ENCODE measurements at places on chromosomes 2 and 18. TPM values are rescaled to one million over a fixed set of nuclear protein-coding genes. Genes with fewer than 3 reads are reported as not detected.

The OLA1 gene
- 59.5 TPM for polyA plus RNA-seq

The COLEC12 gene
- polyA plus RNA-seq, result not detected

The C2orf80 gene
- polyA plus RNA-seq, result not detected

The HAAO gene
- 5.3 TPM for polyA plus RNA-seq

The PSTPIP2 gene
- 0.73 TPM for polyA plus RNA-seq

The RBFA gene
- 17.9 TPM for polyA plus RNA-seq

The DCDC2C gene
- not detected for polyA plus RNA-seq

The DUSP19 gene
- polyA plus RNA-seq, result 0.23 TPM

The CDH20 gene
- 0.20 TPM for polyA plus RNA-seq

The NRP2 gene
- polyA plus RNA-seq, result 3.1 TPM

The KCNJ3 gene
- polyA plus RNA-seq, result not detected

The EMILIN1 gene
- 1.1 TPM for polyA plus RNA-seq

The SRD5A2 gene
- polyA plus RNA-seq, result not detected

The TNS1 gene
- polyA plus RNA-seq, result not detected

The DSG1 gene
- polyA plus RNA-seq, result not detected

The C2orf72 gene
- polyA plus RNA-seq, result not detected

The VIT gene
- not detected for polyA plus RNA-seq

The PDE11A gene
- polyA plus RNA-seq, result not detected

The CNPPD1 gene
- 117 TPM for polyA plus RNA-seq

The SETBP1 gene
- 11.6 TPM for polyA plus RNA-seq

The METAP1D gene
- 4.8 TPM for polyA plus RNA-seq

The XDH gene
- not detected for polyA plus RNA-seq

The USP34 gene
- polyA plus RNA-seq, result 16.1 TPM

The SIX3 gene
- polyA plus RNA-seq, result not detected

The GAL3ST2 gene
- polyA plus RNA-seq, result not detected

The CDH7 gene
- not detected for polyA plus RNA-seq

The MEP1B gene
- not detected for polyA plus RNA-seq

The CFAP65 gene
- not detected for polyA plus RNA-seq

The EML6 gene
- polyA plus RNA-seq, result 0.05 TPM

The DIPK1C gene
- not detected for polyA plus RNA-seq

The VSNL1 gene
- not detected for polyA plus RNA-seq

The TOGARAM2 gene
- 0.14 TPM for polyA plus RNA-seq

The RAB17 gene
- not detected for polyA plus RNA-seq

The SLC39A10 gene
- 14.8 TPM for polyA plus RNA-seq

The FBXO41 gene
- 1.1 TPM for polyA plus RNA-seq

The ERCC3 gene
- polyA plus RNA-seq, result 24.4 TPM

The TMEM178A gene
- polyA plus RNA-seq, result not detected

The CD207 gene
- not detected for polyA plus RNA-seq

The CAPN13 gene
- polyA plus RNA-seq, result not detected

The ZNF142 gene
- polyA plus RNA-seq, result 5.9 TPM

The ABCB11 gene
- not detected for polyA plus RNA-seq

The SERPINB12 gene
- polyA plus RNA-seq, result not detected

All from naive B cell (primary cell).